ENCODE measurements at places on chromosomes 3 and 15. TPM values are rescaled to one million over a fixed set of nuclear protein-coding genes. Genes with fewer than 3 reads are reported as not detected.

Gene GATA2
- 0.58 TPM for total RNA-seq

GRCh38 chr3:72890166-72890925, 2.5 kb downstream of the GXYLT2 start:
- H3K36me3 ChIP-seq, result no peaks in the 10 kb centered on the region
- H3K4me3 ChIP-seq, result peak overlapping the region; percentile 31
- DNase-seq, result no peak
- H3K4me1 ChIP-seq, result peaks cover 55% of the 10 kb centered on the region

DNA sequence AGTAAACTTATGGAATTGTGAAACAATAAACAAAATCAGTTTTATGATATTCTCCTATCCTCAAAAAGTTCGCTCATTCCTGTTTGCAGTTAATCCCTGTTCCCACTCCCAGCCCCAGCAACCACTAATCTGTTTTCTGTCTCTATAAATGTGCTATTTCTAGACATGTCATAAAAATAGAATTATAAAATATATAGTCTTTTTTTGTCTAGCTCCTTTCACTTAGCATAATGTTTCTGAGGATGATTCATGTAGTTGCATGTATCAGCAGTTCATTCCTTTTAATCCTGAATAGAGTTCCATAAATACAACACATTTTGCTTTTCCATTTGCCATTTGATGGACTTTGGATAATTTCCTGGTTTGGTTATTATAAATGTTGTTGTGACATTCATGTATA, 140.0 kb downstream of the KCNAB1 start:
- no peaks in the 10 kb centered on the region for H3K36me3 ChIP-seq
- H3K27me3 ChIP-seq, result peaks cover 3% of the 10 kb centered on the region
- no peak for DNase-seq
- H3K4me3 ChIP-seq, result no peak overlapping the region
- no peaks in the 10 kb centered on the region for H3K4me1 ChIP-seq

DNA sequence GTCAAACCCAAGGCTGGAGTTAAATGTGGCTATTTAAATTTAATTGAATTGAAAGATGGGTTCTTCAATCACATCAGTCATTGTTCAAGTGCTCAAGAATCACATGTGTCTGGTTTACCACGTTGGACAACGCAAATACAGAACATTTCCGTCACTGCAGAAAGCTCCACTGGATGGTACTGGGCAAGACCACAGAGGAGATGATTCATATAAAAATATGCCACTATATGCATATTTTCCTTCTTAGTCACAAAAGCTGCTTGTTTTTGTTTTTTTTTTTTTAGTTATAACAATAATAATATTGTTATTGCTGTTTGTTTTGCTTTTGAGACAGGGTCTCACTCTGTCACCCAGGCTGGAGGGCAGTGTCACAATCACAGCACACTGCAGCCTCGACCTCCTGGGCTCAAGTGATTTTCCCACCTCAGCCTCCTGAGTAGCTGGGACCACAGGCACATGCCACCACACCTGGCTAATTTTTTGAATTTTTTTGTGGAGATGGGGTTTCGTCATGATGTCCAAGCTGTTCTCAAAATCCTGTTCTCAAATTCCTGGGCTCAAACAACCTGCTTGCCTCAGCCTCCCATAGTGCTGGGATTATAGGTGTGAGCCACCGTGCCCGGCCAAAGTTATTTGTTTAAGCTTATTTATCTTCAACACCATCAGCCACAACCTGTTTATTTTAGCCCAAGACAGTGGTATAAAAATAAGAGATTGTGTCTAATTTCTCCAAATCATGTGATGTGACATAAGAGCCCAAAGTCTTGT, 19.4 kb downstream of the RTP3 start:
- no peaks in the 10 kb centered on the region for H3K27me3 ChIP-seq
- H3K36me3 ChIP-seq, result no peaks in the 10 kb centered on the region
- H3K4me3 ChIP-seq, result no peak overlapping the region
- H3K27ac ChIP-seq, result peak overlapping the region; percentile 79
- peaks cover 14% of the 10 kb centered on the region for H3K4me1 ChIP-seq

- no peaks in the 10 kb centered on the region for H3K27me3 ChIP-seq
- no peak overlapping the region for H3K4me3 ChIP-seq
- peaks cover 23% of the 10 kb centered on the region for H3K4me1 ChIP-seq
- H3K27ac ChIP-seq, result no peak overlapping the region
- no peaks in the 10 kb centered on the region for H3K36me3 ChIP-seq
- DNase-seq, result no peak
Measured at GRCh38 chr3:48422272-48422671, 7.6 kb downstream of the PLXNB1 start.

- H3K4me3 ChIP-seq, result no peak overlapping the region
- H3K27me3 ChIP-seq, result no peaks in the 10 kb centered on the region
- no peak overlapping the region for H3K27ac ChIP-seq
- H3K36me3 ChIP-seq, result no peaks in the 10 kb centered on the region
Measured at GRCh38 chr3:132256989-132257388, 60.2 kb upstream of the ACP3 start.

GRCh38 chr15:57916695-57917094, 148.8 kb downstream of the ALDH1A2 start:
- H3K27ac ChIP-seq, result no peak overlapping the region
- no peaks in the 10 kb centered on the region for H3K36me3 ChIP-seq
- H3K4me3 ChIP-seq, result no peak overlapping the region
- no peaks in the 10 kb centered on the region for H3K4me1 ChIP-seq

- H3K4me3 ChIP-seq, result no peak overlapping the region
- H3K27me3 ChIP-seq, result no peaks in the 10 kb centered on the region
- no peak for DNase-seq
- no peaks in the 10 kb centered on the region for H3K36me3 ChIP-seq
- H3K4me1 ChIP-seq, result peaks cover 5% of the 10 kb centered on the region
Measured at GRCh38 chr3:171453180-171453886, 6.9 kb downstream of the TNIK start.

- DNase-seq, result no peak
- H3K4me3 ChIP-seq, result no peak overlapping the region
- H3K36me3 ChIP-seq, result no peaks in the 10 kb centered on the region
- no peak overlapping the region for H3K27ac ChIP-seq
Measured at GRCh38 chr3:180457225-180457624, 144.7 kb upstream of the TTC14 start.

GRCh38 chr3:63429905-63430304, 151.8 kb downstream of the SYNPR start:
- H3K4me3 ChIP-seq, result no peak overlapping the region
- H3K27ac ChIP-seq, result no peak overlapping the region
- DNase-seq, result no peak
- no peaks in the 10 kb centered on the region for H3K36me3 ChIP-seq

GRCh38 chr3:185207481-185207880, 46.4 kb downstream of the EHHADH start:
- H3K27ac ChIP-seq, result no peak overlapping the region
- no peaks in the 10 kb centered on the region for H3K36me3 ChIP-seq
- no peaks in the 10 kb centered on the region for H3K27me3 ChIP-seq
- H3K4me1 ChIP-seq, result peaks cover 12% of the 10 kb centered on the region

DNA sequence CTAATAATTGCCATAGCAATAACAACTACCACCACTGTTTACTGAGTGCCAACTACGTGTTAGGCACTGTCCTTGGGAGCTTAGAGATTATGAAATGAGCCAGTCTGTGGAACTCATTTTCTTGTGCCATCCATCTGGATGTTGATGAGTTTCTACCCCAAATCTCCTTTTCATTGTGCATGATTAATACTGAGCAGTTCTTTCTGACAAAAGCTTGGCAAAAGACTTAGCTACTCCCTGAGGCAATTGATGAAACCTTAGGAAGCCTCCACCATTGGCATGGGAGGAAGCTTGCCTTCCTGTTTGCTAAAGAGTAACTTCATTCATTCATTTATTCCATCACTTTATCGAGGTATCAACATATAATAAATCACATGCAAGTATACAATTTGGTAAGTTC, 39.8 kb downstream of the PRICKLE2 start:
- H3K36me3 ChIP-seq, result peaks cover 3% of the 10 kb centered on the region
- no peaks in the 10 kb centered on the region for H3K27me3 ChIP-seq
- peak overlapping the region; percentile 95 for H3K27ac ChIP-seq
- H3K4me3 ChIP-seq, result no peak overlapping the region
- peaks cover 55% of the 10 kb centered on the region for H3K4me1 ChIP-seq

All from astrocyte (in vitro differentiated cells and primary cell).